ENCODE measurements at places on chromosomes 5 and 9. TPM values are rescaled to one million over a fixed set of nuclear protein-coding genes. Genes with fewer than 3 reads are reported as not detected.

GRCh38 chr9:113296796-113297558 is 6.2 kb downstream of the RNF183 start:
- DNase-seq = no peak
- H3K4me1 ChIP-seq = no peaks in the 10 kb centered on the region
- H3K27ac ChIP-seq = no peak overlapping the region
- no peaks in the 10 kb centered on the region for H3K27me3 ChIP-seq
- peaks cover 6% of the 10 kb centered on the region for H3K36me3 ChIP-seq

The PPIC gene
- total RNA-seq = 37.6 TPM

DNA sequence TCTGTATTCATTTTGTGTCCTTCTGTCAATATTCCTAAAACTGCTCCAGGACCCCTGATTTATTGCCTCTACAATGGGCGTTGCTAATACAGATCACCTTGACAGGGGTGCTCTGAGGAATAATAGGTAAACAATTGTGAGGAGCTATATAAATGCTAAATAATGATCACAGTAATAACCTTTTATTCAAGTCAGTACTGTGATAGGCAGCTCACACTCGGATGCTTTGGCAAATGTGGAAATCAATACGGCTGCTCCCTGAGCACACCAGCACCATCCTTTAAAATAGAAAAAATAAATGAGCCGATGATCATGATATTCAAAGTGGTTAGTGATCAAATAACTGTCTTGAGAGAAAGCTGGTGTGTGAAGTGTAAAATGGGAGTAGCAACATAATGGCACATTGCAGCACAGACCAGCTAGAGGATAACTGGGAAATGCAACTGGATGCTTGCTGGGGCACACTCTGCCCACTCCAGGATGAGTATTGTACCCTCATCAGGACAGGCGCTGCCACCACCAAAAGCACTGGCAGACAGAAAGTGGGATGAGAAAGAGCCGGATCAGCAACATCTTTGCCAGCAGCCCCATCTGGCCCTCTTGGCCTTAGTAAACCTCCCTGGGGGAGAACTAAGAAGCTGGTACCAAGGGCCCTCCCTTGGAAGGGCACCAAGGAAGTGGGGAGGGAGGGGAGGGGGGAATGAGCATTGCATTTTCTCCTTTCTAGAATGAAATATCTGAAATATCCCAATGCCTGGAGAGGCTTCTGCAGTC is 69.4 kb upstream of the SPATA31D4 start:
- no peaks in the 10 kb centered on the region for H3K27me3 ChIP-seq
- no peaks in the 10 kb centered on the region for H3K4me1 ChIP-seq
- no peak overlapping the region for H3K4me3 ChIP-seq
- H3K36me3 ChIP-seq = no peaks in the 10 kb centered on the region
- no peak for DNase-seq

DNA sequence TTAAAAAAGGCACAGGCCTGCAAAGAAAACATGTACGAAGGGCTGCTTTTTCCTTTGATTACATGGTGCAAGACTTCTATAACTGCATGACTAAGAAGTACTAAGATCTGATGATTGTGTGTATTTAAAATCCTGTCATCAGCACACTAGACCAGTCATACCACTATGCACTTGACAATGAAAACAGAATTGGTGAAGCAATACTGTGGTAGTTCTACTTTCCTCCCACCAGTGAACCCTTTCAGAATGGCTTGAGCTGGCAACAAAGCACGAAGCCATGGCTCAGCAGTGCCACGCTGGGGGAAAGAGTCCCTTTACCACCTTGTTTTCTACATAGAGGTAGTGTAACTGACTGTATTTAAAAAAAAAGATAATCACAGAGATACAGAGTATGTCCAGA is 49.0 kb upstream of the POU5F2 start:
- H3K4me1 ChIP-seq = no peaks in the 10 kb centered on the region
- H3K27ac ChIP-seq = no peak overlapping the region
- DNase-seq = no peak
- H3K27me3 ChIP-seq = no peaks in the 10 kb centered on the region

DNA sequence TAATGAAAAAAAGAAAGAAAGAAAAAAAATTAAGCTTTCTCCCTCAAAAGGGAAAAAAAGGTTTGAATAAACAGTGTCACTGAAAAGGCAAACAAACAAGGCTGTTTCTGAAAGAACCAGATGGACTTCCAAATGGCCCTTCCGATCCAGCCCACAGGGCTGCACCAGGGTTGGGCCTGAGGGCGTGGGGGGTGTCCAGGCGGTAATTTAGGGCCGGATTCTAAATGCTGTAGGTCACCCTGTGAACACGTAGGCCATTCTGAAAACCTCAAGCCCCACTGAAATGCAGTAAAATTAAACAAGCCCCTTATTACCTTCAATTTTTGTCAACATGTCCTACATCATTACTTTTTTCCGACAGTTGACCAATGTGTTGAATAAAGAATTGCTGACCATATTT is 132.1 kb downstream of the HSD17B3 start:
- no peaks in the 10 kb centered on the region for H3K27me3 ChIP-seq
- no peak overlapping the region for H3K27ac ChIP-seq
- DNase-seq = no peak
- no peak overlapping the region for H3K4me3 ChIP-seq
- no peaks in the 10 kb centered on the region for H3K4me1 ChIP-seq
- H3K36me3 ChIP-seq = no peaks in the 10 kb centered on the region
